Cardiac atrium fibroblast (primary cell): ENCODE measurements at places on chromosomes 12 and 14. TPM values are rescaled to one million over a fixed set of nuclear protein-coding genes. Genes with fewer than 3 reads are reported as not detected.

The TSPAN11 gene
- not detected in 2 replicates for total RNA-seq

The ANGEL1 gene
- total RNA-seq, result 10.7 and 13.3 TPM in 2 replicates

The SYCP3 gene
- not detected in 2 replicates for total RNA-seq

The MDGA2 gene
- total RNA-seq, result not detected in 2 replicates
